Nucleus accumbens (tissue), 56 donors: ENCODE measurements at places on chromosomes 6 and 20.
A peak's percentile ranks its signal among the peaks of the same experiment; 100 is the strongest.

GRCh38 chr6:90294614-90294988, 2.0 kb downstream of the BACH2 start:
- DNase-seq: no peak

- DNase-seq: no peak
Observed at GRCh38 chr6:57173886-57174510, 1.9 kb downstream of the BAG2 start.

GRCh38 chr6:125154118-125154760, 666 bp downstream of the TPD52L1 start:
- peak; percentile 41 for DNase-seq

DNA sequence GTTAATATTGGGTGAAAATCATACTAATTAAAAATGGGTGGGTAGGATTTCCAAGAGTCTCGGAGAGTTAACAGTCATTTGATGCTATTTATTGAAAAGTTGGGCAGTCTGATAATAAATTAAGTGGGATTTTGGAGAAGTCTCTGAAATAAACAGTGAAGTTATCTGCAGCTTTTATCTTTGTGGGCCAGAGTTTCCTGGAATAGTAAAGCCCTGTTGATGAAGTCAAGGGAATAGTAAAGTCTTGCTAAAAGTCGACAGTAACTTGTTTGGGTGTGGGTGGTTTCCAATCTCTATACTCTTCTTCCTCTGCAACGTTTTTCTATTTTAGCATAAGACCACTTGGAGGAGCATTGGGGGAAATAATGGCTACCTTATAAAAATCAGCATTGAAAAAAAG, 493.6 kb downstream of the EPM2A start:
- no peak for DNase-seq

DNA sequence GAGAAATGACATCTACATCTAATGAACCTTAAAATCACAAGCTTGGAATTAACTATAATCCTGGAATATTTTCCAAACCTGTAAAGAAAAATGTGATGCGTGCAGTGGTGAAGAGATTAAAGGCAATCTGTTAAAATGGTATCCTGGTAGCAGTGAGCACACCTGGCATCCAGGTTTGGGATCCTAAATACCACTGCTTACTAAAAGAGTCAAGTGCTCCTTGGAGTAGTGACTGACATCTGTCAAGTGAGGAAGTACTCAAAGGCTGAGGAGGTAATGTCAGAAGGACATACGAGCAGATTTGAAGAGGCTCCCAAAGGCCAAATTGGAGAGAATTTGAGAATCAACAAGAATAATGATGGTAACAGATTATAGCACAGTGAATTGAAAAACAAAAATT, 32.8 kb downstream of the PCMT1 start:
- no peak for DNase-seq

DNA sequence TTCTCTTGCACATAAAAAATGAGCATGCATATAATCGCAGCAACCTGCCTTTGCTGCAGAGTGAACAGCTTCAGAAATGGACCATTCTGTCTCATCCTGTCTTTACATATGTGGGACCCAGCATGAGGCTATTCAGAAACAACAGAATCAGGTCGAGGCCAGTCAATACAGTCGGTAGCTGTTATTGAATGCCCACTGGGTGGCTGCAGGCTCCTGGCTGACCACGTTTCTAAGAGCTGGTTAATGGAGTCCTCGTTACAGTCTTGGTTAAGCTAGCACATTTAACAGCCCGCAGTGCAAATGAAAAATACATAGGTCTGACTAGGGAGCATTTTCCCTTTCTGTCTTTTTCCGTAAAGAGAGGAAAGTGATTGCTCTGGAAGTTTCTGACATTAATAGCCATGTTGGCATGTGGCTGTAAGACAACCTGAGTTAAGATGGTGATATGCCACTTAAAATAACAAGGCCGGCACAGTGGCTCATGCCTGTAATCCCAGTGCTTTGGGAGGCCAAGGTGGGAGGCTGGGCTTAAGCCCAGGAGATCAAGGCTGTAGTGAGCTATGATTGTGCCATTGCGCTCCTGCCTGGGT, 75.0 kb downstream of the SHLD1 start:
- no peak for DNase-seq

DNA sequence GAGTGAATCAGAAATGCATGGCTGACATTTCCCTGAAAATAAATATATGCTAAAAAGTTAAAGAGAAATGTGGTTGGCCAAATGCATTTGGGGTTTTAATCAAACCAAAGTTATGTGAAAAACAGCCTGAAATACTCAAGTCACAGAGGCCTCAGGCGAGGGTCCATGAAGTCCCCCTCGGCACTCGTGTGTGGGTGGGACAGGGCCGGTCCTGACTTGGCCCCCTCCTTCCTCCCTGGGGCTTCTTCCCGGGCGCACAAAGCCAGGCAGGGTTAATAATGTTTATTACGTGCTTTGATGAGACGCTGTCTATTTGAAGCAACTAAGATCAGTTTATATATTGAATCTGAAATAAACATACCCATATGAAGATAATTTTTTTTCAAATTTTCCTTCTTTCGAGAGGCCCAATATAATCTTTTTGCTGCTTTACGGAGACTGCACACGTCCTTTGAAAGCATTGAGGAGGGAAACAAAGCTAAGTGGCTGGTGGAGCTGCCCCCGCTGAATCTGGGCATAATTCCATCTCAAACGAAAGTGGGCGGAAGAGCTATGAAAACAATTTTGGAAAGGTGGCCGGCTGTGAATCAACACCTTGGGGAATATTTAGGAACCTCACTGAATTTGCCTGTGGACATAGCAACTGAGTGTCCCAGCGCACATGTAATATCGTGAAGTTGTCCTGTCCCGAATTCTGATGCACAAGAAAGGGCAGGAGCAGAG, 55.8 kb upstream of the SMOC2 start:
- no peak for DNase-seq

DNA sequence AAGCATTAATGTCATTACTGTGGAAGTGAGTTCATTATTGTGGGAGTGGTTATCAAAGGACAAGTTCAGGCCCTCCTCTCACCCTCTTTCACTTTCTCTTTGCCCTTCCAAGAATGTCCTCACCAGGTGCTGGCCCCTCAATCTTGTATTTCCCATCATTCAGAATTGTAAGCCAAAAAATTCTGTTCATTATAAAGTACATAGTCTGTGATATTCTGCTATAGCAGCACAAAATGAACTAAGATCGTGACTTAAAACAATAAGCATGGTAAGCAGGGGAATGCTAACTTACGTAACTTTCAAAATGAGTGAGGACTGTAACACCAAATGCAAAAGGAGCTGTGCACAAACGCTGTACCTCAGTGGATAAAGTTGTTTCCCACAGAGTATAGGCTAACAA, 515.7 kb upstream of the BTBD3 start:
- DNase-seq: no peak
